Caki2 (cell line): ENCODE measurements at places on chromosomes 2 and 18. TPM values are rescaled to one million over a fixed set of nuclear protein-coding genes. Genes with fewer than 3 reads are reported as not detected.

Gene SCN3A
- total RNA-seq: 0.14 and 0.24 TPM in 2 replicates

- DNase-seq: no peak
These were observed 65.6 kb downstream of the IRS1 start for GRCh38 chr2:226733927-226734564.

DNA sequence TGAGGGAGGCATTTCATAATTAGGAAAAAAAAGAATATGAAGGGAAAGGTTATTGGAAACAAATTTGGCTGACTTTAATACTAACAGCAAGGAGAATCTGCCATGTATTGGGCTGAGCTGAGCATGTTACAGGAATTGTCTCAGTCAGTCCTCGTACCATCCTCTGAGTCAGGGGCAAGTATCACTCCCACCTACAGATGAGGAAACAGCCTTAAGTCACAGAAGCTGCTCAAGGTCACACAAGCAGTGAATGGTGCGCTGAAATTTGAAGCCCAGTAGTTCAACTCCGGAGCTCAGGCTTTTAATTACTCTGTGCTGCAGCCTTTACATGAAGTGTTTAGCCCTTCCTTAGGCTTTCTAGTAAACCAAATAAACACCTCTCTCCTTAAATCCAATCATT, 17.3 kb downstream of the PROKR1 start:
- no peak for DNase-seq

- DNase-seq: no peak
These were observed 96.9 kb upstream of the POU3F3 start for GRCh38 chr2:104757056-104757455.

DNA sequence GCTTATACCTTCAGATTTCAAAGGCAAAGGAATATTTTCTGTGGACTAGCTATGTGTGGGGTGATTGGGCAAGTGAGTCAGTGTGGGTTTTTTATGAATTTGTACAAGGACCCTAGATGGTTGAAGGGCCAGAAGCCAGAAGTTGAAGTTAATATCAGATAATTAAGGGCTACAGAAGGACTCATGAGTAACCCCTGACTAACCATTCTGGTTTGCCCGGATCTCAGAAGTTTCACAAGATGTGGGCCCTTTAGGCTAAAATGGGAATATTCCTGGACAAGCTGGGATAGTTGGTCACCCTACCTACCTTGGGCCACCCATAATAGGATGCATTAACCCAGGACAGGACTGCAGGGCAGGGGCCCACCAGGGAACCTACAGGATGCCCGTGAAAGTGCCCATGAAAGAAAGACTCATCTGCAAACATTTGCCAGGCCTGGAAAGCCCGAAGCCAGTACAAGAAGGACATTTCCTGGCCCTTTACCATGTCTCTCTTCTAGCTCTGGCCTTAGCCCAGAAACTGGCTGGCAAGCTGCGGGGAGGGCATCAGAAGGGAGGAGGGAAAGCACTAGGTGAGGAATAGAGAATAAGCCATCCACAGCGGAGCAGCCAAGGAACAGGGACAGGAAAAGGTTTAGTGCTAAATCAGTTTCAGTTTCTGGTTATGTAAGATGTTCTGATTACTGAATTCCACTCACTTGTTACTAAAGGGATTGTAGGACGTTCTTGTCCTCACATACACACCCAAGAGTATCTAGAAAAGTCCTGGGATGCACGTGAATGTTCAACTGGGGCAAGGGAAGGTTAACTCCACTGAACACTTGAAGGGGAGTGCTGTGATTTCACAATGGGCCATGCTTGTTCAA, 33.6 kb downstream of the GCG start:
- no peak for DNase-seq
